Left ventricle myocardium inferior (tissue), 1 donor: ENCODE measurements at places on chromosomes 16 and 17.

DNA sequence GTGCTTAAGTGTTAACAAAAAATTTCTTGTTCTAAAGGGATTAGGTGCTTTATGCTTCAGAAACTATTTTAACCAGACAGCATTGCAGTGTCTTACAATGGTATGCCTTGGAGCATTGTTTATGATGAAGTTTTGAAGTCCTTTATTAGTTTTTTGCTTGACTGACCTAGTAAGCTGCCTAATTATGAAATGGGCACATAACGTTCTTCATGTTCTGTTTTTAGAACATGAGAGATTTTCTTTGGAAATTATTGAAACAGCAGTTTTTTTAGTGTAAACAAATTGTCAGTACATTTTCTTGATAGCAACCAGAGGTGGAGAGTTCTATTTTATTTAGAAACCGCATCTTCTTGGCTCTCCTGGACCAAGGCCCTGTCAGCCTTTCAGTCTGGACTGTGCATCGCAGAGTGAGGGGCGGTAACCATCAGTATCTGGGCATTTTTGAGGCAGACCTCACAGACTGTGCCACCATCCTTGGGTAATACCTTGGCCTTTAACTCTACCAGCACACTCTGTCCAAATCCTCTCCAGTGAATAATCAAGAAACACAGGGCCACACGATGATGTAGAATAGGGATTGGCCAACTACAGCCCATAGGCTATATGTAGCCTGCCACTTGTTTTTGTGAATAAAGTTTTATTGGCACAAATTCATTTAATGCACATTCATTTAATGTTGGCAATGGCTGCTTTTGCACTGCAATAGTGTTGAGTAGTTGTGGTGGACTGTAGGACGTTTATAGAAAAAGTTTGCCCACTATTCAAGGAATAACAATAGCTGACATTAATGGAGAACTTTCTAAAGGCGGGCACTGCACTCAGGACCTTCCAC is 81.1 kb downstream of the VPS35L start:
- no peak for DNase-seq

DNA sequence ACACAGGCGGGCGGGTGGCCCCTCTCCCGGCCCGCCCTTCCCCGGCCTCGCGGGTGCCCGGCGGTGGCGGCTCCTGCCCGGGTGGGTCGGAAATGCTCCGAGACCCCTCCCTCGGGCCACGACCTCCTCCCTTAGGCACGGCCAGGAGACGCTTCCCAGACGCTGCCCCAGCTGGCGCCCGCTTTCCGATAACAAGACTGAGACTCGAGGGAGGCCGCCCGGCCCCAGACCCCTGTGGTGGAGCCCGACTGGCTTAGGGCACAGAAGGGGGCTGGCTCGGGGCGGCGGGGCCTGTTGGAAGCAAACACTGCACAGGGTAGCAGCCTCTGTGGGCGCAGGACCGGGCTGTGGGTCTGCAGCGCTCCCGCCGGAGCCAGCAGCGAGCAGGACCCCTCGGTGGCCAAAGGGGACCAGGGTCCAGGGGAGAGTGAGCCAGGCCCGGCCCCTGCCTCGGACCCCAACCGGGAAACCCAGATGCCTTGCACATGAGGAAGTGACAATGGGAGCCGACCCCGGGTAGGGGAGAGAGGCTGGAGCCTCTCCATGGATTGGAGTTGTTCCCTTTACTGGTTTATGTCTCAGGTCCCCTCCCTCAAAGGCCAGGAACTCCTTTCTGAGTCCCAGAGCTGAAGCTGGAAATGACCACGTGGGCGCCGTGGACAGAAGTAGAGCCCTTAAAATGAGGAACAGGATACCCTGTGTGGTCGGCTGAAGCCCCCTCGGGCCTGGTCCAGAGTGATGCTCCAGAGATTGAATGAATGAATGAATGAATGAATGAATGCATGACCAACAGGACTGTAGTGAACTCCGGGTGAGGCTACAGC is 19.8 kb upstream of the ADCY7 start:
- DNase-seq = no peak

GRCh38 chr17:44830359-44831288 is 537 bp upstream of the GJC1 start:
- DNase-seq = no peak

DNA sequence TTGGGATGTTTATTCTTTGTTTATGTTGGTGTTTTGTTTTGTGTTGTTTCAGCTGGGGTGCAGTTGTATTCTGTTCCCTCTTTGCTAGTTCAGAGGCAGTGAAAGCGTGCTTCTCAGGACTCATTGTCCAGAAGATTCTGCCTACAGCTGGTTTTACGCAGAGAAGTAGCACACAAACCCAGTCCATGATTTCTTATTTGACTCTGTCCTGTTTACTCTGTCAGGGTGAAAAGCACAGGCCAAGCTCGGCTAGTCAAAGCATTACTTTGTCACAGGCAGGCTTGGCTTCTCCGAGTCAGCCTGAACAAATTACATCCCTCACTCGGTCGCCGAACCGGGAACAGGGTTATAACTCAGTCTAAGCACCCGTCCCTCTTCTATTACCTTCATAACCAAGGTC is 435.0 kb downstream of the MAF start:
- DNase-seq = no peak

DNA sequence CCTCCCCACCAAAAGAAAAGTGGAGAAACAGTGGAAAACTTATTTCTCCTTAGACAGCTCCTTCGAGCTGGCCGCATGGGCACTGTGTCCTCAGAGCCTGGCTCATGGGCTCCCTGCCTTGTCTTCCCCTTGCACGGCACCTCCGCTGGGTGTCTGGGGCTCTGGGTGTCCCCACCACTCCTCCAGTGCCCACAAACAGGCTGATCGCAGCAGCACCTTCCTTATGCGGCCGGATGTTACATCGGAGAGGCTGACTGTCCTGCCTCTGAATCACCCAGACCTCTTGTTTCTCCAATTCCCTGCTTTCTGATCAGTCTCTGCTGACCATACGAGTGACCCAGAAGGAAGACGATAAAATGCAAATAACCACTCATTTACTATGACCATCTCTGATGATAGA is 121.7 kb downstream of the SLC39A11 start:
- no peak for DNase-seq
